ENCODE measurements at places on chromosomes 13 and 19.

GRCh38 chr19:35612559-35613321 is at the start of gene HAUS5:
Gene HAUS5, plus strand, starts transcription at chr19:35612735. Its CDS starts 60 bp downstream, at chr19:35612795.
- peak; percentile 97 for DNase-seq

- no peak for DNase-seq
Measured at GRCh38 chr19:47998800-47999199, 4.4 kb downstream of the ELSPBP1 start.

GRCh38 chr19:23882493-23882892 is 32.2 kb upstream of the ZNF726 start:
- no peak for DNase-seq

DNA sequence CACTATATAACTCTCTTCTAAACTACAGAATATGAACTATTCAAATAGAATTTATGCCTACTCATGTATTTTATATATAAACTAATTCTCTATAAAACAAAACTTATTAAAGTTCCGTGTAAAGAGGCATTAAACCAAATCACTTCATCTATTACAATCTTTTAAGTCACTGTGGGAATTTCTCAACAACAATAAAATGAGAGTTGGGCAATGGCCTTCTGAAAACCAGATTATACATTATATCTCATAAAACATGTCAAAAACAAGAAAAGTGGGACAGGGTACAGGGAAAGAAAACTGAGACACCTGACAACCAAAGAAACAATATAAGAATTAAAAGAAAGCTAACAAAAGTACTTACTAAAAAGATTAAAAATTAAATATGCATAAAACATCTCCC is 145.2 kb downstream of the DIAPH3 start:
- DNase-seq, result no peak

DNA sequence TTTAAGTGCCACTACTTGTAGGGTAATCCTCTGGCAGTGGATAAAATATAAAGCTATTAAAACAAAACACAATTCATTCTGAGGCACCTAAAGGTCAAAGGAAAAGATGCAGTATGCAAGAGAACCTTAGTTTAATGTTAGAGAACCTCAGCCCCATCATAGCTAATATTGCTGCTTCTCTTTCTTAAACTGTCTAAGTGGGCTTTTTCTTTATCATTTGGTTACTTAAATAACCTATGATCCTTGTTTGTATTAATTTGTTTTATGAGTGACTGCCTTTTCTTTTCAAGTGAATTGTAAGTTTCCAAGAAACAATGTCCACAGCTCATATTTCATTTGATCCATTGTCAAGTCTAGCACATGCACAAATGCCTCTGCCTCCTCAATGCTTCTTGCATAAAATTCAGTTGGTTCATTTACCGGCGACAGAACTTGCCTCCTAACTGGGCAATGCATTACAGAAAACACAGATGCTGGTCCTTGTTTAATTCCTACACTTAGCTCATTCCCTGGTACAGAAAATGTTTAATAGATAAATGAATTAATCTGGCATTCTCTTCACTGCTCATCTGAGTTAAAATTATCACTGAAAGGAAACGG is 1049.8 kb downstream of the OLFM4 start:
- no peak for DNase-seq

- DNase-seq, result no peak
Measured at GRCh38 chr13:19185086-19185864, 3.7 kb upstream of the TUBA3C start.

GRCh38 chr19:40524655-40525054 is 52.0 kb upstream of the SHKBP1 start:
- DNase-seq, result no peak

DNA sequence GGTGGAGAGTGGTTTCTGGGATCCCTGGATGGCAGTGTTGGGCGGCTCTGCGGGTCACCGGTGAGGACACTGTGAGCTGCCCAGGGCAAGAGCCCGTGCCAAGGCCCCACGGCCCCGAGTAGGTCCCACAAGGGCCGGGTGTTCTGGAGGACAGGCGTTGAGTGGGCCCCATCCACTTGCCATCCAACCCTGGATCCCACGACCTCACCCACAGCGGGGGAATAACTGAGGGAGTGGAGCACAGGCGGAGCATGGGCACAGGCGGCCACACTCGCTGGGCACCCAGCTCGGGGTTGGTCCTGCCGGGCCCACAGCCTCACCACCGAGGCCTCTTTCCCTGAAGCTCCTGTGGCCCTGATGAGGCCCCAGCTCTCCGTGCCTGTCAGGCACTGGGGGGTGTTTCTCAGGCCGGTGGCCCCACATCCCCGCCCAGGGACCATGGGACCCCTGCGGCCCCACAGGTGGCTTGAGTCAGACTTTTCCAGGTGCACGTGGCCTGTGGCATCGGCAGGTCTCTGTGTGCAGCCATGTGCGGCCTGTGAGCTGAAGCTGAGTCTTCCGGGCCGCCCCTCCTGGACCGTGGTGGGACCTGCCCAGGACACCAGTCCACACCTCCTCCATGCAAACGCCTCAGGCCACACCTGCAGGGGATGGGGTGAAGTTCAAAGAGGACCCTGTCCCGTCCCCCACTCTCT is 16.6 kb downstream of the TMEM255B start:
- DNase-seq, result no peak

DNA sequence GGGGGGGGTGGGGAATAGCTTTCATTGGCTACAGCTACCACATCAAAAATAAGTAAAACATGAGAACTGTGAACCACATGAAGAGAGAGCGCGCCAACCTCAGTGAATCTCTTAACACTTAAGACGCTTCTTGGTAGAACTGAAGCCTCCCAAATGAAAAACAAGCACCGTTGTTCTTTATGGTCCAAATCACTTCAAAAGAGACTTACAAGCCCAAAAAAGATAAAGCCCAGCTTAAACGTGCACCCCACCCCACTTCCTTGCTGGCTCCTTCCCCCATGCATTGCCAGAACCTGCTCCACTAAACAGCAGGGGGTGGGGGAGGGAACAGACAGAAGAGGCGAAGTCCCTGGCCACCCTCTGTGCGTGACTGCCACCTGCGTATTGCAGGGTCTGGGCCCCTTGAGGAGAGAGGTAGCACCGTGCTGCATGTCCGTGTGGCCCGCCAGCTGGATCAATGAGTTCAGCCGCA is 479.1 kb downstream of the FOXO1 start:
- peak; percentile 39 for DNase-seq

- DNase-seq, result no peak
Measured at GRCh38 chr19:2608602-2608922, 93.9 kb downstream of the GNG7 start.

GRCh38 chr19:10701955-10702525 is 801 bp downstream of the QTRT1 start:
- DNase-seq, result peak; percentile 39

DNA sequence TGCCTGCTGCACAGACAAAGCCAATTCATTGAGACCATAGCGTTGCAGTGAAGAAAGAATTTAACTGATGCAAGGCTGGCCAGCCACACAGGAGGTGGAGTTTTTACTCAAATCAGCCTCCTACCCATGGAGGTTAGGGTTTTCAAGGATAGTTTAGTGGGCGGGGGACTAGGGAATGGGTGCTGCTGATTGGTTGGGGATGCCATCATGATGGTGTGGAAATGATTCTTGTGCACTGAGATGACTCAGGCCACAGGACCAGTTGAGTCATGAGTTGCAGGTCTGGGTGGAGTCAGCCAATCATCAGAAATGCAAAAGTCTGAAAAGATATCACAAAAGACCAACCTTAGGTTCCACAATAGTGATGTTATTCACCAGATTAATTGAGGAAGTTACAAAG is 359.6 kb downstream of the FOXO1 start:
- peak; percentile 63 for DNase-seq

- DNase-seq, result no peak
Measured at GRCh38 chr13:101331731-101332130, 84.6 kb downstream of the NALCN start.

DNA sequence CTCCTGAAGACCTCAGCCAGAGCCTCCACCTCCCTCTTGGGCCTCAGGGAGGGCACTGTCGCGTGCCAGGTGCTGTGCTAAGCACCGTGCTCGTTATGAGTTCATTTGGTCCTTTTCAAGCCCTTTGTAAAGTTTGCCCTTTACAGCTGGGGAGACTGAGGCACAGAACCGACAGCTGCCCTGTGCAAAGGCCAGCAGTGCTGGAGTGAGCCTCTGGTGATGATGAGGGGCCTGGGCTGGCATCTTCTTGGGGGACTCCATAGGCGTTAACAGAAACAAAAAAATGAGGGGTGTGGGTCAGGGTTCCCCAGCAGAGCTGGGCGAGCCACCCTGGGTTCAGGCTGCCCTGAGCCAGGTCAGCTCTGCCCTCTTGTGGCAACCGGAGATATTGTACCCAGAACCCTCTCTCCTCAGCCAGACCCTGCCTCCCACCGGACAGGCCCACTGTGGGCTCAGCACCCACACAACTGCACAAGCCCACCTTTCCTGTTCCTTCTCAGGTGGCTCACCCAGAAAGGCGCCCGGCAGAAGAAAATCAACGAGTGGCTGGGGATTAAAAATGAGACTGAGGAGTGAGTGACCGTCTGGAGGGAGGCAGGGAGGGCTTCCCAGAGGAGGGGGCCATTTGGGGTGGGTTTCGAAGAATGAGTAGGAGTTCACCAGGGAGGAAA is 5.5 kb upstream of the IFI30 start:
- DNase-seq, result peak; percentile 74
